Fibroblast of the aortic adventitia (primary cell): ENCODE measurements at places on chromosomes 1 and 21. TPM values are rescaled to one million over a fixed set of nuclear protein-coding genes. Genes with fewer than 3 reads are reported as not detected.

SERINC2 gene
- 5.4 TPM in 1 of 2 replicates, not detected in the other for total RNA-seq

IFI44L gene
- 17.7 and 48.7 TPM in 2 replicates for total RNA-seq

TMPRSS15 gene
- 0.18 TPM in 1 of 2 replicates, not detected in the other for total RNA-seq

AMIGO1 gene
- total RNA-seq, result 0.54 and 2.5 TPM in 2 replicates

TMEM52 gene
- 0.72 TPM in 1 of 2 replicates, not detected in the other for total RNA-seq

LCE2C gene
- total RNA-seq, result not detected in 2 replicates

INSRR gene
- 0.08 TPM in 1 of 2 replicates, not detected in the other for total RNA-seq

GBP3 gene
- 28.6 and 65.3 TPM in 2 replicates for total RNA-seq
